ENCODE measurements at places on chromosomes 7 and 10.

- no peak for DNase-seq
Observed at GRCh38 chr7:11216276-11216675, 242.6 kb downstream of the PHF14 start.

DNA sequence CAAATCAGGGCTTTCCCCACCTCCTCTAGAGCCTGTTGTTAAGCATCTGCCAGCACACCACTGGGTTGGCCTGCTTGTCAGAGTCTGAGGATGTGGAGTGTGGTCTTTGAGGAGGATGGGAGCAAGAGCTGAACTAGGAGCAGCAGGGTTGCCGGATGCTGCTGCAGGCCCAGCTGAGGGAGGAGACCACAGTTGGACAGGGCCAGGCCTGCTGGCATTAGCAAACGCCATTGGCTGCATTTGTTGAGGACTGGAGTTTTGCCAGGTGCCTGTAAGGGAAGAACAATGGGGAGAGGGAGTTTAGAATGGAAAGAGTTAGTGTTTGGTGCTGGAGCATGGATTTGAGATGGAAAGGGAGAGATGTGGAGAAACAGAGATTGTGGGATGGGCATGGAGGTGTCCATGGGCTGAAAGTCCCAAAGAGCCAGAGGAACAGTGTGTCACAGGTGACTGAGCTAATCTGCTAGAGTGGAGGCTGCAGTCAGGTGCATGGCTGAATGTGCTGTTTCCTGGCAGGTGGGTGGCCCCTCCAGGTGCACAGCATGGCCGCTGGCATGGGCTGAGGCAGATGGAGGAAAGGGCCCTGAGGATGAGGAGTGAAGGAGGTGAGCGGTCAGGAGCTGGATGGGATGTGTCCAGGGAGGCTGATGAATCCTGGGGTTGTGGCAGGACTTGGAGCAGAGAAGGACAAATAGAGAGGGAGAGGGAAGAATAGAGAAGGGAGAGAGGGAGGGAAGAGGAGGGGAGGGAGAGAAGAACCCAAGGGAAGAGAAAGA lies 40.7 kb downstream of the LEP start:
- DNase-seq = no peak

DNA sequence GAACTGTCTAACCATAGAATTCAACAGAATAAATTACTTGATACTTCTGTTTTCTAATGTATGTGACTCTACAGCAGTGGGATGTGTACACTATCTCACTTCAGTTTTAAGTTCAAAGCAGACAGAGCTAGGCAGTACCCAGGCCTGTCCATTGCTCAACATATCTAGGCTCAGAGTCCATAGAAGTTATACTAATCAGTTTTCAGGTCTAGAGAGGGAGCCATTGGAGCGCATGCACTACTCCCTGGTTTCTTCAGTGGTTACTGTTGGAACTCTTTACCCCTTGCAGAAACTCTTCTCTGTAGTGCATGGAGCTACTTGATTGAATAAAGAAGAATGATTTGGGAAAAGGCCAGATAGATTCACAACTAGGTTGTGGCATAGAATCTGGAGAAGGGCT lies 4.4 kb downstream of the CD36 start:
- DNase-seq = no peak

DNA sequence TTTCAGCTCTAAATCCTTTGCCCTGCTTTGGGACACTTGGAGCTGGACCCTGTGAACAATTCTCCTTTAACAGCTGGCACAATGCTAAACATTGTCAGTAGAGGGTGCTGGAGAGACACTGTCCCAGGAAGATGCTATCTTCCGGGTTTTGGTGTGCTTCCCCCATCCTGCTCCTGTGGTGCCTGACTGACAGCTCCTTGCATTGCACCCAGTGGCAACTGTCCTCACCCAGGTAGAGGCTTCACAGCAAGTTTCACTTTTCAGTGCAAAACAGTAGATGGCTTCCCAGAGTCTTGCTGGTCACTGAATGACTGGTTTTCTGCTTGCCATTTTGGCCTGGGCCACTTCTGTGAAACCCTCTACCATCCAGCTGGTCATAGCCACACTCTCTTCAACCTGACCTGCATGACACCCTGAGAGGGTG lies 77.3 kb downstream of the CDC14C start:
- DNase-seq = no peak

DNA sequence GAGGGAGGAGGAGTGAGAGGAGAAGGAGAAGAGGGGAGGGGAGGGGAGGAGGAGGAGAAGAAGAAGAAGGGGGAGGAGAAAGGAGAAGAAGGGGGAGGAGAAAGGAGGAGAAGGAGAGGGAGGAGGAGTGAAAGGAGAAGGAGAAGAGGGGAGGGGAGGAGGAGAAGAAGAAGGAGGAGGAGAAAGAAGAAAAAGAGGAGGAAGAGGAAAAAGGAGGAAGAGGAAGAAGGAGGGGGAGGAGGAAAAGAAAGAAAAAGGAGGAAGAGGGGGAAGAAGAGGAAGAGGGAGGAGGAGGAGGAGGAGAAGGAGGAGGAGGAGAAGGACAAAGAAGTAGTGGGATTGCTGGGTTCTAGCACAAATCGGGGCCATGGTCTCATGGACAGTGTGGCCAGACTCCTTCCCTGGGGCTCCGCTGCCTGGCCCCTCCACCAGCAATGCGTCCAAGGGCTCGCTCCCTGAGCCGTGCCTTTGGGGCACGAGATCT lies 4.2 kb upstream of the MAFK start:
- DNase-seq = no peak

- no peak for DNase-seq
Observed at GRCh38 chr7:356087-356486, 66.1 kb downstream of the FOXL3 start.

DNA sequence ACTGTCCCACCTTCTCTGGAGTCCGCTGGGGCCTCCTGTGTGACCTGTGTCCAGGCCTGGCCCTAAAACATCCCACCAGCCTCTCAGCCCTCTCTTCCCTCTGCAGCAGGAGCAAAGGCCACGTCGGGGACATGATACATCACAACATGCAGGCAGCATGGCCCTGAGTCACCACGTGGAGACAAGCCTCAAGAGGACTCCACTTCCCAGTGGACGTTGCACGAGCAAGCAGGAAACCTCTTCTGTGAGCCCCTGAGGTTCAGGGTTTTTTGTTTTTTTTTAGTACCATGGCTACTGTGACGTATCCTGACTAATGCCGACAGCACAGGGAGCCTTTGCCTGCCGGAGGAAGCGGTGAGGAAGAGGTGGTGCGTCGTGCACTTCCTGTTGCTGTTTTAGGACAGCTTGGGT lies 165.9 kb downstream of the DNAJB6 start:
- no peak for DNase-seq

- no peak for DNase-seq
Observed at GRCh38 chr10:112663234-112664125, 216.5 kb downstream of the VTI1A start.

- no peak for DNase-seq
Observed at GRCh38 chr10:113282564-113282963, 270.3 kb upstream of the HABP2 start.

DNA sequence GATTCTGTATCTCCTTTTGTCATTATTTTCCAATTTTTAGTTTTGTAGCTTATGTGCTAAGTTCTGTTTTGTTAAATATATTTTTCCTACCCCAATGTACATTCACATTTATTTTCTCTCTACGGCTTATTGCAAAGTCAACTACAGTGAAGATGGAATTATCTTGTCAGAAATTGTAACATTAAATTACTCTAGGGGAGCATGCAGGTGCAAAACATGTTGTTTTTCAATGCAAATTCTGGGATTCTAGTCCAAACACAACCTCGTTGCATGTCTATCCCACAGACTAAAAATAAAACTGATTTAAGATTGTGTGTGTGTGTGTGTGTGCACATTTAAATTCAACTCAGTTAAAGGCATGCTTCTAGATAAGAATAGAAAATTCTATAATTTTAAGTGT lies 529.1 kb upstream of the POM121L12 start:
- no peak for DNase-seq

GRCh38 chr7:40490603-40490924 lies 355.8 kb downstream of the SUGCT start:
- no peak for DNase-seq

- no peak for DNase-seq
Observed at GRCh38 chr7:155648752-155649339, 4.4 kb downstream of the RBM33 start.

GRCh38 chr7:109503421-109503820 lies 933.7 kb downstream of the DNAJB9 start:
- DNase-seq = no peak

DNA sequence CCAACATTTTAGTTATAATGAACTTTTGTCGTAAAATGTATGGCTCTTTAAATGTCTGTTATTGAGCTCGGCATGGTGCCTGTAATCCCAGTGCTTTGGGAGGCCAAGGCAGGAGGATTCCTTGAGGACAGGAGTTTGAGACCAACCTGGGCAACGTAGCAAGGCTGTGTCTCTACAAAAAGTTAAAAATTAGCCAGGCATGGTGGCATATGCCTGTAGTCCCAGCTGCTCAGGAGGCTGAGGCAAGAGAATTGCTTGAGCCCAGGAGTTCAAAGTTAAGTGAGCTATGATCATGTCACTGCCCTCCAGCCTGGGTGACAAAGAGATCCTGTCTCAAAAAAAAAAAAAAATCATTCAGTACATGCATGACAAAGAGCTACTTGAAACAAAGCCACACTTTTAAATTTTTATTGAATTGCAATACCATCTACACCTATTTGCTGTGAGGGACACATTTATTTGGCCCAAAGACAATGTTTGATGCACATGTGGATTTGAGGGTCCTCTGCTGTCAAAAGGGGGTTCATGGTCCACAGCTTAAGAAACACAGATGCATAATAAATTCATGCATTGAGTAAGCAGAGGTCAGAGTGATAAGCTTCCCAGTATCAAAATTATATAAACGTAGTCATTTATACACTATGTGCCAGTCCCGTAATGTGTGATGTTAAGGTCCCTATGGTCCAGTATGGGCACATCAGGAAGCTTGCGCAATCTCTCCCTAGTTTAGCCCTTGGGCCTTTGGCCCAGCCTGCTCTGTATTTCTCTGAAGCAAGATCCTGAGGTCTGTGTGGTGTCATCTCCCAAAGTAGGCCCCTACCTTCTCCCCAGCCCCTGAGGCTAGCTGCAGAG lies 4.4 kb upstream of the MALSU1 start:
- DNase-seq = no peak

GRCh38 chr10:85602306-85602705 lies 764.3 kb downstream of the GRID1 start:
- DNase-seq = no peak

DNA sequence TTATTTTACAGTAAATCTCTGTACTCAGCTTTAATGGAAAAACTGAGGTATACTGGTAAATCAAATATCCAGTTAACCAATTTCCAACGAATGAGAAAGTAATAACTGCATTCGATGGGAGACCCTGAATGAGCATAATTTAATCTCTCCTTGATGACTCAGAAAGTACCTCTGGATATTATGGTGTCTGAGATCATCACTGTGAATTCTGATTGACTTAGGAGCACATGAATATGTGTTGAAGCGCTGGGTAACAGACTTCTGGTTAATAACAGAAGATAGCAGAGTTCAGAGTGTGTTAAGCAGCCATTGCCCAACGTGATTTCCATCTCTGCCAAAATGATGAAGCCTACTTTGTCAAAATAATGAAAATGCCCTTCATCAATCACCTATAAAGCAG lies 116.6 kb downstream of the NRP1 start:
- no peak for DNase-seq

DNA sequence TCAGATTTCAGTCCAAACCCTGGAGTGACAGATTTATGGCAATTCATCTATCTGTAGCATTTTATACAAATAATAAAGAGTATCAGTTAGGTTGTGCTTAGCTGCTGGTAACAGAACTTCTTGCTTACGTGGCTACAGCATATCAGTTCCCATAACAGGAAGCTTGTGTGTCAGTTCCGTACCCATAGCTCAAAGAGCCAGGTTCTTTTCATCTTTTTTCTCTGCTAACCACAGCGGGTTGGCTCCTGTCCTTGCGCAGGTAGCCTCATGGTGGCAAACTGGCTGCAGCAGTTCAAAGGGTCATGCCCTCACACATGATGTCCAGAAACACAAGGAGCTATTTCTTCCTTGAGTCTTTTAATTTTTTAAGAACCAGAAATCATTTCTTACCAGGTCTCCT lies 1041.8 kb downstream of the GATA3 start:
- DNase-seq = no peak

DNA sequence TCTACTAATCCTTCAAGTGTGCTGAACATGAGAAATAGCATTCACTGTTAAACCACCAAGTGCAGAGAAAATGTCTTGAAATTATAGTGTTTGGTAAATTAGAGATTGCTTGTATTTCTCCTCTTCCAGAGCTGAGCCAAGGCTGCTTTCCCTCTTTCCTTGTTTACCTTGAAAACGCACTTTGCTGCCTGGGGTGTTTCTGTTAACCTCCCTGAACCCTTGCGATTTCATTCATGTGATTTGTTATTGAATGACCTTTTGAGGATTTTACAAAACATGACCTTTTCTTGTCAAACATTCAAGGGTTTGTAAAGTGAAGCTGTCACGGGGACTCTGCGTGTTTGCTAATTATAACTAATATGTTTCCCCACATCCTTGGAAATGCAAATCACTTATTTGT lies 169.4 kb downstream of the LRMDA start:
- no peak for DNase-seq

- DNase-seq = no peak
Observed at GRCh38 chr7:91852263-91852741, 28.2 kb downstream of the MTERF1 start.

GRCh38 chr7:12954380-12955033 lies 267.1 kb downstream of the ARL4A start:
- no peak for DNase-seq

DNA sequence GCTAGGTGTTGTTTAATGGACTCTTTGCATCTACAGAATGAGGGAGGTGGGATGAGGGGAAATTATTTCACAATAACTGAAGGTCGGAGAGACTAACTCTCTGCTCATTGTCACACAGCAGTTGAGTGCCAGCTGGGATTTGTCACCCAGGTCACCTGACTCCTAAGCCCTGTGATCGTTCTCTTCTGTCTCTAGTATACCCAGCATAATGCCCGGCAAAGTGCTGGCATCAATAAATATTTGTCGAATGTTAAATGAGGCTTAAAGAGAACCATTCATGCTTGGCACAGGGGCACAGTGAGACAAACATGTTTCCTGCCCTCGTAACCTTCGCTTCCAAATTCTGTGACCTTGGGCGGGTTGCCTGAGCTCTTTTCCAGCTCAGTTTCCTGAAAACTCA lies 70.8 kb downstream of the TCF7L2 start:
- no peak for DNase-seq

DNA sequence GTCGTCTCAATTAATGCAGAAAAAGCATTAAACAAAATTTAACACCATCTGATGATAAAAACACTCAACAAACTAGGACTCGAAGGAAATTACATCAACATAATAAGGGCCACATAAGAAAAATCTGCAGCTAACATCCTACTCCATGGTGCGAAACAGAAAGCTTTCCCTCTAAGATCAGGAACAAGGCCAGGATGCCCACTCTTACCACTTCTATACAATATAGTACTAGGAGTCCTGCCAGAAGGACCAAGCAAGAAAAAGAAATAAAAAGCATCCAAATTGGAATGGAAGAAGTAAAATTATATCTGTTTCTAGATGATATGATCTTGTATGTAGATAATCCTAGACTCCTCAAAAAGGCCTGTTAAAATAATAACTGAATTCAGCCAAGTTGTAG lies 143.8 kb upstream of the GPR22 start:
- DNase-seq = no peak

Measured in left ventricle myocardium superior (tissue), 1 donor.